ENCODE measurements at places on chromosomes 1 and 21.

- no peak for DNase-seq
Measured at GRCh38 chr1:208222376-208223126, 21.6 kb downstream of the PLXNA2 start.

GRCh38 chr1:94418664-94419655 lies 771 bp downstream of the ABCD3 start:
- DNase-seq, result peak; percentile 60

- DNase-seq, result no peak
Measured at GRCh38 chr1:202821467-202821866, 10.7 kb downstream of the PCAT6 start.

- no peak for DNase-seq
Measured at GRCh38 chr1:92653605-92654381, 131.1 kb downstream of the EVI5 start.

DNA sequence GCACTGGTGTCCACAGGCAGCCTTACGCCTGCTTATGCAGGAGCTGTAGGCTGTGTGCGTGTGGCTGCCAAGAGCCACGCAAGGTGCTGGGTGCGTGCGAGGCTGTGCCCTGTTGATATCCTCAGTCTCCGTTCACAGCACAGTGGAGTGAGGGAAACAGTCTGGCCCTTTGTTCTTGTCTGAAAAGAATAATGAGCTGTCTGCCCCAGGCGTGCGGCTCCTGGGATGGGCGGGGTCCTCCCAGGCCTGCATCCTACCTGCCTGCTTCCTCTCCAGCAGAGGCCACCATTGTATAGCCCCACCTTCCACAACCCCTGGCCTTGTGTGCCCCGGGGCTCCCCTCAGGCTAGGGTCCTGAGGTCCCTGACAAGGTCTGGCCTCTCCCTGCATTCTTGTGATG lies 47.0 kb upstream of the KDM4A start:
- DNase-seq, result no peak

DNA sequence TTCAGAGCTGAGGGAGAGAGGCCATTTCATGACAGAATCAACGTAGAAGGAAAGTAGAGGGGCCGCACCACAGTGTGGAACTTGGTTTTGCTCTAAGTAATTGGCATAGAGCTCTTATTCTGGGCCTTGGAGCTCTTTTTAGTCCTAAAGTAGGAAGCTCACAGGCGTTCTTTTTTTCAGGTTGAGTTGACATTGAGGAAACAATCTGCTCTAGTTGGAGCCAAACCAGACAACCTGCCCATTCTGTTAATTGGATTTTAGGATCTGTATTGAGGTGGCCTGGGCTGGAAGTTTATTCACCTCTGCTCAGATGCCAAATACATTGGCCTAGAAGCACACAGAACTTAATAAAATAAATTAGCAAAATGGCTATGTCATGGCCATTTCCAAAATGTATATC lies 1093.9 kb downstream of the ADGRL2 start:
- no peak for DNase-seq

- no peak for DNase-seq
Measured at GRCh38 chr1:25486602-25487001, 55.9 kb downstream of the MACO1 start.

All from body of pancreas (tissue), 4 donors.